ENCODE measurements at places on chromosomes 7 and 10.

DNA sequence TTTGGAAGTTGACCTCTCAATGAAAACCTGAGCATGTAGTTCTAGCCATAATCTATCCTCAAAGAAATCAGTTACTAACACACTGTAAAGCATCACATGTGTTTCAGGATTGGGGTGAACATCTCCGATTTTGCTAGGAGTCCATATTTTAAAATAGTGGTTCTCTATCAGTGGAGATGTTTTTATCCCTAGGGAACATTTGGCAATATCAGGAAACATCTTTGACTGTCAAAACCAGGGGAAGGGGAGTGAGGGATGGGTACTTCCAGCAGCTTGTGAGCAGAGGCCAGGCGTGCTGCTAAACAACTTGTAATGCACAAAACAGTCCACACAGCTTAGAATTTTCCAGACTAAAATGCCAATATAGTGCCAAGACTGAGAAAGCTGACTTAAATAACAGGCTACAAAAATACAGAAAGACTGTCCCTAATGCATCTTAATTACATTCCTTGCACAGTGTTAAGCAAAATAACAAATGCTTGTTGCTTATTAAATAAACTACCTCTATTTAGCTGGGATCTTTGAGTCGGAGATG is 120.9 kb downstream of the CRPPA start:
- DNase-seq = no peak

DNA sequence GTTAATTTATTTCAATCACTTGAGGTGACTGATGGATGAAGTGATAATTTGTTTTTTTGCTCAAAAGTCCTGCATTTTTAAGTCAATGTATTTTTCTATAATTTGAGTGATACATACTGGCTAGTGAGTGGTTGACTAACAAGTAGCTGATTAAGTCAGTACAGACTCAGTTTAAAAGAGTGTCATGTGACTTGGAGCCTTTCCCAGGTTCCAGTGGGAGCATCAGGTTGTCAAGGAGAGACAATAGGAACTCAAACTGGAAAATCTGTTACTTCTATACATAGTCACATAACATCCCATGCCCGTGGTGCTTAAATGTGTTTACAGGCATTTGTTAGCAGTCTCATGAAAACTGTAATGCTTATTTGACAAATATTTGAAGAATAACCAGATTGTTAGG is 154.7 kb downstream of the ANK3 start:
- DNase-seq = no peak

DNA sequence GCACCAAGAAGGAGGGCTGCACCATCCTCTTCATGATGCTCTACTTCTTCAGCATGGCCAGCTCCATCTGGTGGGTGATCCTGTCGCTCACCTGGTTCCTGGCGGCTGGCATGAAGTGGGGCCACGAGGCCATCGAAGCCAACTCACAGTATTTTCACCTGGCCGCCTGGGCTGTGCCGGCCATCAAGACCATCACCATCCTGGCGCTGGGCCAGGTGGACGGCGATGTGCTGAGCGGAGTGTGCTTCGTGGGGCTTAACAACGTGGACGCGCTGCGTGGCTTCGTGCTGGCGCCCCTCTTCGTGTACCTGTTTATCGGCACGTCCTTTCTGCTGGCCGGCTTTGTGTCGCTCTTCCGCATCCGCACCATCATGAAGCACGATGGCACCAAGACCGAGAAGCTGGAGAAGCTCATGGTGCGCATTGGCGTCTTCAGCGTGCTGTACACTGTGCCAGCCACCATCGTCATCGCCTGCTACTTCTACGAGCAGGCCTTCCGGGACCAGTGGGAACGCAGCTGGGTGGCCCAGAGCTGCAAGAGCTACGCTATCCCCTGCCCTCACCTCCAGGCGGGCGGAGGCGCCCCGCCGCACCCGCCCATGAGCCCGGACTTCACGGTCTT is 1.9 kb downstream of the FZD1 start:
- no peak for DNase-seq

DNA sequence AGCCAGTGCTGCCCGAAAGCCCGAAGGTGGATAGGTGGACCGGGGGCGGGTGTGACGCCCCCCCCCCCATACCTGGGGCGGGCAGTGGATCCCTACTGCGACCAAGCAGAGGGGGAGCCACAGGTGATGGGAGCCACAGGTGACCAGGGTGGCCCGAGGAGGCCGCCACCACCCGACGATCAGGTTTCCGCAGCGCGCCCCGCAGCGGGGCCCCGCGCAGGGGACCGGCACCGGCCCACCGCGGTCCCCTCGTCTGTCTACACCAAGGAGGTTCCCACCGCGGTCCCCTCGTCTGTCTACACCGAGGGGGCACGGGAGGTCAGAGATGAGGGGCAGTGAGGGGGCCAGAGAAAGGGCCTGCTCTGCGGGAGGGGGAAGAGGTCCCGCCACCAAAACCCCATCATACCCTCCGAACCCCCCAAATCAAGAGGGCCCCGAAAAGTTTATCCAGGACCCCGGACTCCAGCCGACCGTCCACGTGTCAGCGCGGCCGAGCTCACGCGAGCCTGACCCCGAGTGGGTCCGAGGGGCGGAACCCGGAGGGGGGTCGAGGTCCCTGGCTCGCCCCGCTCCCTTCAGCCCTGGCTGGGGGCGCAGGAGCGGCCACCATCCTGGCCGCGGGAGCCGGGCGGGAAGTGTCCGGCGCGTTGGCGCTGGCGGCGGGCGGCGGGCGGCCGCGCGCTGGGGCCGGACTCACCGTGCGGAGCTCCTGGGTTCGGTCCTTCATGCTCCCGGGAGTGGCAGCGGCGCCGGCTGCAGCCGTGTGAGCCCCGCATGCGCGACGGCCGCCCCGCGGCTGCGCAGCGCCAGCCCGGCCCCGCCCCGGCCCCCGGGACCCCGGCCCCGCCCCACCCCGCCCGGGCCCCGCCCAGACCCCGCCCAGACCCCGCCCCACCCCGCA is at the start of gene STX1A:
TSS of gene STX1A (minus strand) at position 765 of the 901 bp plus-strand sequence. CDS start at position 727, 38 bp downstream.
- DNase-seq = no peak

DNA sequence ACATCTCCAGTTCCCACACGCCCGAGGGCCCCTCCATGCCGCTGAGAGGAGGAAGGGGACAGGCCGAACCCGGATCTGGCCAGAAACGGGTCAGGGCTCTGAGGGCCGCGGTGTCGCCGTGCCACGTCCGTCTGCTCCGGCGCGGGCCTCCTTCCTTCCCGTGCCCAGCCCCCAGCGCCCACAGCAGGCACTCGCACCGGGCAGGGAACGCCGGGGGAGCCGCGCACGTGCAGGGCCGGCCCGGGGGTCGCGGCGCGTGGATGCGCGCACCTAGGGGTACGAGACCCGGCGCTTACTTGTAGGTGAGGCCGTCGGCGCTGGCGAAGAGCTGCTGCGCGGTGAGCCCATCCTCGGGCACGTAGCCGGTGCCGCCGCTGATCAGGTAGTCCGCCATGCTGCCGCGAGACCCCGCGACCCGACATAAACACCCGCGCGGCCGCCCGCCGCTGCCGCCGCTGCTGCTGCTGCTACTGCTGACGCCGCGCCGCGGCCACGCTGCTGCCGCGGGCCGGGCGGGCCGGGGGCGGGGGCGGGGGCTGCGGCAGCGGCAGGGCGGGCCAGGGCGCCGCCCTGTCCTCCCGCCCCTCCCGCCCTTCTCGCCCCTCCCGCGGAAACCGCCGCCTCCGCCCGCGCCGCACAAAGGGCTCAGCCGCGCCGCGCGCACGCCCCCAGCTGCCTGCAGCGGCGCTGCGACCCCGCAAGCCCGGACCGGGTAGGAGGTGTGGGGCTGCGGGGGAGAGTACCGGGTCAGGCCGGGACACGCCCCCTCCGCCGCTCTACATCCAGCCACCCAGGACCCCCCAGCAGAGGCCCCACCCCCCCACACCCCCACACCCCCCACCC is 4.1 kb downstream of the IMPDH1 start:
- DNase-seq = no peak

- no peak for DNase-seq
Observed at GRCh38 chr10:32166365-32166764, 110.1 kb upstream of the KIF5B start.

DNA sequence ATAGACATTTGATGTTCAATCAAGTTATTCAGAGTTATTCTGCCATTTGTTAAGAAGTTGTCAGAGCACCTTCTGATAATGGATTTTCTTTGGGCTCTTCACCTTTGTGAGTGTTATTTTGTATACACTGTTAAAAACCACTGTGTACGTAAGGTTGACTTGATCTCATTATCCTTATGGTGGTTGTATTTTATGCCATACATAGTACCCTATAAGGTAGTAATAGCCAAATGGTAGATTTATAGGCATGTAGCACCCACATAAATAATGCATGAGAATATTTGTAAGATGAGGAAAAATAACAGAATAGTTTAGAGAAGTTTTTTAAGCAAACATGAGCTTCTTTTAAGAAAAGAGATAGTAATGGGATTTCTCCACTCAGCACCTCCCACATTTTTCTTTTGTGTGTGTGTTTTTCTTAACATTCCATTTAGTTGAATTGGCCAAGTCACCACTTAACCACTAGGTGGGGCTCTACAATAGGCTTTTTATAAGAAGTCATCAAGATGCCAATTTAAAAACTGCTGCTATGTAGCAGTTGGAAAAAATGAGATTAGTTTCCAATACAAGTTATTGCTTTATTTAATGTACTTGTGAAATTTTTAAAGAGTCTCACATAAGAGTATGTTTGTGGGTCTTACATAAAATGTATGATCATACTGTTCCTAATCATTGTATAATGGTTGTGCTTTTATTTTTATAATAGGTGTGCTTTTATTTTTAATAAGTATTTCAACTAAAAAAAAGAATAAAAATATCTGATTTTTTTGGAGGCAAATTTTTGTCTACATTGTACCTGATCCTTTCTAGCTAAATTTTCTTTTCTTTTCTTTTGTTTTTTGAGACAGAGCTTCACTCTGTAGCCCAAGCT is 41.1 kb upstream of the STMP1 start:
- no peak for DNase-seq

- DNase-seq = no peak
Observed at GRCh38 chr10:104577163-104577562, 63.9 kb upstream of the SORCS3 start.

DNA sequence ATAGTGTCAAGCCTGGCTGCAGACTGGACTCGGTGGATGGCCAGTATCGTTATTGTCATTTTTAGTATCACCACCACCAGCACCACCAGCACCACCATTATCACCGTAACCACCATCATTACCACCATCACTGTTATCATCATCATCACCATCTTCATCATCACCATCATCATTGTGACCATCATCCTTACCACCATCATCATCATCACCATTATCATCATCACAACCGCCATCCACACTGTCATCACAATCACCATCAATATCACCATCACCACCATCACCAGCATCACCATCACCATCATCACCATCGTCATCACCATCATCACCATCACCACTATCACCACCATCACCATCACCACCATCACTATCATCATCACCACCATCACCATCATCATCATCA is 65.6 kb downstream of the FOXL3 start:
- no peak for DNase-seq

- no peak for DNase-seq
Observed at GRCh38 chr10:24814568-24815313, 91.1 kb upstream of the ARHGAP21 start.

Data from esophagus squamous epithelium (tissue), 5 donors.